ENCODE measurements at places on chromosomes 1 and 21.
A peak's percentile ranks its signal among the peaks of the same experiment; 100 is the strongest.

DNA sequence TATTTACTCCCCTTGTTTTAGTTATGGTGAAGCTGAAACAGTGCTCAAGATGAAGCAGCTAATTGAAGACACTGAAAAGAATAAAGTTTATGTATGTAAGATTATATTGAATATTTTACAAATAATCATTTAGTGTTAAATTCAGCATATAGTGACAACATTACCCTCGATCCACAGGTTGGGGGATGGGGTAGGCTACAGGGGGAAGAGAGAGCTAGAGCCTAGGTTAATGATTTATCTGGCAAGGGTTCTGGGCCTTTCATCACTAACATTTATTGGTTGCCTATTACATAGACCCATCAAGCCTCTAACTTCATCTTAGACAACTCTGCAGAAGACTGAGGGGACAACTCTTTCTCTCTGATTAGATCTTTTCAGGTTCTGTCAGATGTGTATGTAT lies 21.3 kb downstream of the ZCCHC17 start:
- no peak for DNase-seq

GRCh38 chr1:209743145-209743482 lies 12.7 kb upstream of the TRAF3IP3 start:
- no peak for DNase-seq

GRCh38 chr1:218347336-218347722 lies 2.2 kb downstream of the TGFB2 start:
- DNase-seq, result no peak

DNA sequence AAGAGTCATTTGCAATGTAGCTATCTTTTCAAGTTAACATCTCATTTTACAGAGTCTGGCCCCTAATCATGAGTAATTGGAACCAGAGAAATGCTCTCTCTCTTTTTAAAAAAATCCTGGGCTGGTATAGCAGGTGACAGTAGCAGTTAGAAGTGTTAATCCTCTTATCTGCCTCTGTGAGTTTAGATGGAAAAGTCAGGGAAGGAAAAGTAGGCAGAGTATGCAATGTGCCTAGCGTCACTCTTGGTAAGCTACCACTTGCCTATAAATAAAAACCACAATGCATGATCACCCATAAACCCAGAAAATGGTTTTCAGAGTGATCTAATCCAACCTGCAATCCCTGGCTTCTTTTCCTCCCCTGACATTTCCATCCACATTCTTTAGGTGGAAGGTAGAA lies 43.2 kb downstream of the UTP25 start:
- no peak for DNase-seq

GRCh38 chr1:195202241-195202640 lies 1406.0 kb downstream of the KCNT2 start:
- no peak for DNase-seq

DNA sequence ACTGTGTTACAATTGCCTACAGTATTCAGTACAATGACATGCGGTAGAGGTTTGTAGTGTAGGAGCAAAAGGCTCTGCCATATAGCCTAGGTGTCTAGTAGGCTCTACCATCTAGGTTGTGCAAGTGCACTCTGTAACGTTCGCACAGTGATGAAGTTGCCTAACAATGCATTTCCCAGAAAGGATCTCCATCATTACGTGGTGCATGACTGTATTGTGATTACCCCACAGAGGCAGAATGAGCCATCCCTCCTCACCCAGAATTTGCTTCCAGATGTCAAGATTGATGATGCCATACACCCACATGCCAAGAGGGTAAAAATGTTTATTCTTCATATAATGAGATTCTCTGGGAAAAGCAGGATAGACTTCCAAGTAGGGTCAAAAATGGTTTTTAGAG lies 199.3 kb upstream of the CTTNBP2NL start:
- no peak for DNase-seq

- no peak for DNase-seq
These were observed 59.6 kb upstream of the OLIG2 start for GRCh38 chr21:32966120-32966519.

GRCh38 chr1:64246294-64246917 lies 43.0 kb downstream of the UBE2U start:
- DNase-seq, result no peak

- peak; percentile 86 for DNase-seq
These were observed 6.7 kb downstream of the LMO4 start for GRCh38 chr1:87335175-87335884.

GRCh38 chr1:165501970-165502348 lies 41.8 kb upstream of the LRRC52 start:
- no peak for DNase-seq

- no peak for DNase-seq
These were observed 124.0 kb downstream of the CNIH3 start for GRCh38 chr1:224739997-224740684.

- DNase-seq, result no peak
These were observed 244.1 kb upstream of the IRF2BP2 start for GRCh38 chr1:234853906-234854644.

- no peak for DNase-seq
These were observed 17.1 kb upstream of the ALG6 start for GRCh38 chr1:63350320-63350719.

- no peak for DNase-seq
These were observed 12.8 kb downstream of the TIAM1 start for GRCh38 chr21:31331231-31331630.

DNA sequence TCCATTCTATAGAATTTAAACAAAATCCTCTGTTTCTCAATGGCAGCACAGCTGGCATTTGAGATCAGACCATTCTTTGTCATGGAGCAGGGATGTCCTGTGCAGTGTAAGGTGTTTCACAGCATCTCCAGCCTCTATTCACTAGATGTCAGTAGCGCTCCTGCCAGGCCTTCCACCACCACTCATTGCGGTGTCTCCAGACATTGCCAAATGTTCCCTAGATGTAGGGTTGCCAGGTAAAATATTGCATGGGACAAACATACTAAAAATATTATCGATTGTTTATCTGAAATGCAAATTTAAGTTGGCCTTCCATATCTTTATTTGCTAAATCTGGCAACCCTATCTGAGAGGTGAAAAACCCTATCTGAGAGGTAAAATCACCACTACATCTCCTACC lies 11.7 kb downstream of the ITLN2 start:
- no peak for DNase-seq

- no peak for DNase-seq
These were observed 2.4 kb upstream of the PIK3R3 start for GRCh38 chr1:46134660-46135331.

GRCh38 chr1:205928317-205928716 lies 14.9 kb downstream of the SLC26A9 start:
- DNase-seq, result no peak

DNA sequence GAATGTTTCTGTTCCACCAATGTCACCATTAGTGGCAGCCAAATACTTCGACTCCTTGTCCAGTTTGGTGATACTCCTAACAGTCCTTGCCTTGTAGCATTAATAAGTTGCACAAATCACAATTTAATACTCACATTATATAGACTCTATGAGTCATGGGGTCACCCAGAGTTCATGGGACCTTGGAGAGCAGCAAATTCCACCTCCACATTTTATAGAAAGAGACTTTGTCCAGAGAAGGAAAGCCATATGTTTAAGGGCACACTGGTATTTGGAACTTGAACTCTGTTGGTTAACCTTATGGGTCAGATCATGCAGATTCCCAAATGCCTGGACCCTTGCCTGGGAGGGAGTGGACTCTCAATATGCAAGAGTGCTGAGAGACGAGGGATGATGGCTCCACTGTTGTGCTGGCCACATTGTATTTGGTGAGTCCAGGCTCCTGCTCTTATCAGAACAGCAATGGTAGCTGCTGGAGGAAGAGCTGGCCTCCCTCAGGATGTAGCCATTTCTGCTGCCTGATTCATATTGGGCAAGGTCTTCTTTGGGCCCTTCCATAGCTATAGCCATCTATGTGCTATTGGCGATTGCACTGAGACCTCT lies 30.6 kb downstream of the DNAJC6 start:
- DNase-seq, result no peak

- no peak for DNase-seq
These were observed 94.8 kb downstream of the DIRAS3 start for GRCh38 chr1:67955591-67955990.

GRCh38 chr1:192810253-192810880 lies 1.5 kb downstream of the RGS2 start:
- DNase-seq, result no peak

DNA sequence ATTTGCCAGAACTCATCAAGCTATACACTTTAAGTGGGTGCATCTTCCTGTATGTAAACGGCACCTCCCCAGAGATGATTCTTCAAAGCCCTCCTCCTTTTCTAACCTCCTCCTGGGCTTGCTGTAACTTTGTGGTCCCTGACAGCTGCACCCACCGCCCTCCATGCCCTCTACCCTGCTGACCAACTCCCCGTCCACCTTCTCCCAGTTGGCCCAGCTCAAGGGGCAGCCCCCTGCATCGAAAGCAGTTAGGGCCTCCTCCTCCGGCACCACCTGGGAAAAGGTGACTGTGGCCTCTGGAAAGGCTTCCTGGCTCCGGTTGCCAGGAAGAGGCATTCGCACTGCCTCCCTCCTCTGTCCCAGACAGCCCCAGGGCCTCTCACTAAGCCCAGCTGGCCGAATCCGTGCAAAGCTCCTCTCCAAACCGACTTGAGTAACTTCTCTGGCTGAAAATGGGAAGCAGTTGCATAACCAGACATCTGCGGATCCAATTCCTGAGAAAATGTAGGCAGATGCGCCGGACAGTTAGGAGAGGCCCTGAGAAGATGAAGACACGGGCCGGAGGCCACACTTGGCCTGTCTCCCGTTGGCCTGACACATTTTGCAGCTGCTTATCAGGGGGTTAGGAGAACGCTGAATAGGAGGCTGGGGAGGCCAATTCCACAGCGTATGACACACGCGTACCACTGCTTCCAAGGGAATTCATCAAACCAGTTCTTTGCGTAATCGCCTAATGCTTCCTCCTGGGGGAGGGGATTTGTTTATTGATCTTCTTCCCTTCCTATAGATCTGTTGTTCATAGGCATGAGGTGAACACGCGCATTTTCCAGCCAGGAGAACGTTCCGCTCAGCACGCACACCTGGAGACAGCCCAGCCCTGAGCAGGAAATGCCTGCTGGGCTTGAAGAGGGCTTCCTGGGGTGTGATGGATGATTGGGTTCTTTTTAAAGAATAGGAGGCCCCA lies 48.7 kb upstream of the COL6A2 start:
- DNase-seq, result no peak

DNA sequence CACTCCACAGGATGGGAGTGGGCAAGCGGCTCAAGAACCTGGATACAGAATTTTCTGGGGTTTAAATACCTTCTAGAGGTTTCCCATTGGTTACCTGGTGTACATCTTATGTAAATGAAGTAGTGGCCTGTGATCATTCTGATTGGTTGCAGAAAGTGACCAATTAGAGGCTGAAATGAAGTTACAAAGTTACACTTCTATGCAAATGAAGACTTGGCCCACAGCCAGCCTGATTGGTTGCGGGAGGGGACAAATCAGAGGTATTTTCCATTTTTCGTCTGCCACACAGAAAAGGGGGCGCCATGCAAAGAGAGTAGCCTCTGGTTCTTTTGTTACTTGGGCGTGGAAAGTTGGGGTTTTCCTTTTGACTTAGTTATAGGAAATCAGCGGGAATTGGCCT lies 8.9 kb downstream of the KCNAB2 start:
- DNase-seq, result no peak

GRCh38 chr1:186491336-186491735 lies 30.4 kb upstream of the PDC start:
- DNase-seq, result no peak

GRCh38 chr1:229070168-229070567 lies 200.7 kb upstream of the RAB4A start:
- peak; percentile 35 for DNase-seq

DNA sequence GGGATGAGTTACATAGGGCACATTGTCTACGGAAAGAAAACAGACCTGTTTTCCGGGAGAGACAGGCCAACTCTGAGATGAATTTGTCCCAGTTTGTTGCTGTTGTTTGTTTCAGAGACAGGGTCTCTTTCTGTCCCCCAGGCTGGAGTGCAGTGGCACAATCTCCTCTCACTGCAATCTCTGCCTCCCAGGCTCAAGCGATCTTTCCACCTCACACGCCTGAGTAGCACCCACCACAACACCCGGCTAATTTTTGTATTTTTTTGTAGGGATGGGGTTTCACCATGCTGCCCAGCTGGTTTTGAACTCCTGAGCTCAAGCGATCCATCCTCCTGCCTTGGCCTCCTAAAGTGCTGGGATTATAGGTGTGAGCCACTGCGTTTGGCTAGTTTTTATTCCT lies 125.5 kb upstream of the ERRFI1 start:
- DNase-seq, result no peak

DNA sequence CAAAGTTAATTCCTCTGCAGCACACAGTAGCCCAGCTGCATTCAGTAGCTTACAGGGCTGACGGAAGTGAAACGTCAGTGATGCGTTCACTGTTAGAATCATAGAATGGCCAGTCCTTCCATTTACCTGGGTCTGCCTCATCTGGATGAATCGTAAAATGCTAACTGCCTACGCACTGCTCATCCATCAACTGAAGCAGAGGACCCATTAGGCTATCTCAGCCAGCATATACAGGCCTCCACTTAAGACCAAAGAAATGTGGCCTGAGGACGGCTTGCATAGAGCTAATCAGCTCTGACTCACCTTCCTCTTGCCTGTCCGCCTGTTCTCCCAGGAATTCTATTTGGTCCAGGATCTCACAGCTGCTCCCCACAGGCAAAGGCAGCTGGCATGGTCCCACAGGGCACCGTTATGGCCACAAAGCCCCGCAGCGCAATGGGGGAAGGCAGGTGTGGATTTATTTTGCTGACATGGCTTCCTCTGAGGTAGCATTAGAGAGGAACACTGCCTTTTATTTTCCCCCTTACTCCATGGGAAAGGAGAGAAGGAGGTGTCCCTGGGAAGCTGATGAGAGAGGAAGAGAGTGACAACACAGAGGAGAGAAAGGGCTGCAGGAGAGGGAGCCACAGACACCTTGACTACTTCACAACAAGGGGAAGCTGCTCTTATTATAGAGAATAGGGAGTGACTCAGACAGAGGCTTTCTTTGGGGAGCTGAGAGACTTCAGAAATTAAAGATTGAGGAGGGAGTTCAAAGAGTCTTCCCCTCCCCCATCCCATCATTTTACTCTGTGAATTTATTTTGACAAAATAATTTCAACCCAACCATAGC lies 177.6 kb downstream of the HHIPL2 start:
- DNase-seq, result no peak

DNA sequence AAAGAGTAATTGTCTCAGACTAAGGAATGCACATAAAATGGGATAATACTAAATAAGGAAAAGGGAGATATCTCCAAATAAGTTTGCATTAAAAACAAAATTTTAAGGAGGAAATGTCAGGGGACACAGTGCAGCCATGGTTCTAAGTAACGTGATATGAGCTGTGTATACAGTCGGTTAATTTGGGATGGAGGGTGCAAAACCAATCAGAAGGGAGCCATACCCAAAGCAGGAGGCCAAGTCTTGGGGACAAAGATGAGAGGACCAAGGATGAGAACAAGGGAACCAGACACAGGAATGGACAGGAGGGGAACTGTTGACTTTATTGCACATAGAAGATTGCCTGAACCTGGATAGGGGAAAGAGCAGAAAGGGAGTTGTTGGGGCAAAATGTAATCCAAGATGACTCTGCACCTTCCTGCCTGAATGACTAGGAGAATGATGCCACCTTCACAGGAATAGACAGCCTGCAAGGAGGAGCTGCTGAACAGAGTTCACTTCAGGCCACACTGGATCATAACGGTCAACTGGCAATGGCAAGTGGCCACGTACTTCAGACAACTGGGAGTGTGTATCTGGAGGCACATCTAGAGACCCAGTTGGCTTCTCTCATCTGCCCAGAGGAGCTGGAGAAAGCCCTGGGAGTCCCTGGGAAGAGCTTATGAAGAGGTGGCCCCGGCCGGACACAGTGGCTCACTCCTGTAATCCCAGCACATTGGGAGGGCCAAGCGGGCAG lies 22.0 kb upstream of the BOLA1 start:
- DNase-seq, result no peak

GRCh38 chr1:79852004-79852403 lies 845.5 kb upstream of the ADGRL4 start:
- no peak for DNase-seq

GRCh38 chr1:172455451-172455850 lies 11.6 kb upstream of the PIGC start:
- no peak for DNase-seq

Measured in activated CD8-positive, alpha-beta memory T cell treated with anti-CD3 and anti-CD28 coated beads, Interleukin-2, amount 10 ng/mL, durations not matched to agents 7 days and 5 days (primary cell).